ENCODE measurements at places on chromosomes 4 and X.

GRCh38 chr4:81498551-81499099, 26.9 kb upstream of the RASGEF1B start:
- DNase-seq: no peak

DNA sequence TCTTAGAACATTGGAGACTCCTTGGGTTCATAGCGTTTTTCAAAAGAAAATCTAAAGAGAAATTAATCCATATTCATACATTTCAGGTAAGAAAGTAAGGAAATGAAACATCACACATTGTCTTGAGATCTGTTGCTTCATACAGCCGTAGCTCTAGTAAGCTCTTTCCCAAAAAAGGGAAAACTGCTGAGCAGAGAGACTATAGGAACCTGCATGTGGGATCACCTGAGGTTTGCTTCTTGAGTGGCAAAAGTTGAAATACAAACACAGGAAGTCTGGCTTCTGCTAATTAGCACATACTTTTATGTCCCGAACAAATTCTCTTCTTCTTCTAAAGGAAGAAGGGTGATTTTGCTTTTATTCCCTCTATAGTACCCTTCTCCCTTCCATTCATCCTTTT, 57.7 kb downstream of the MRPL1 start:
- no peak for DNase-seq

- no peak for DNase-seq
Measured at GRCh38 chr4:84927428-84927827, 39.1 kb downstream of the WDFY3 start.

- no peak for DNase-seq
Measured at GRCh38 chrX:153736071-153736820, 11.6 kb downstream of the ABCD1 start.

GRCh38 chr4:15434091-15434490, 6.3 kb downstream of the C1QTNF7 start:
- peak; percentile 32 for DNase-seq

DNA sequence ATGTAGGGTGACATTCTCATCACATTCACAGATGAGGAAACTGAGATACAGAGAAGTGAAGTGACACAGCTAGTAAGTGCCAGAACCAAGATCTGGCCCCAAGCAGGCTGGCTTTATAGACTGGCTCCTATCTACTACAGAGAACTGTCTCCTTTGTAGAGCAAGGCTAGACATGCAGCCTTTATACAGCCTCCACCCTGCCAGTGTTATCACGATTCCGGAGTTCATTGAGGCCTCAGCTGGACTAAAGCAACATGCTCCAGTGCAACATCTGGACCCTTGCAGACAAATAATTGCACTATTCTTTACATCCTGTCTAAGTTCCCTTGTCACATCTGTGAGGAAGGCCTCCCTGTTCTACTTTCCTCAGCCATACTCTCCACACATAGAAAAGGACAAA, 58.0 kb upstream of the XIAP start:
- no peak for DNase-seq

DNA sequence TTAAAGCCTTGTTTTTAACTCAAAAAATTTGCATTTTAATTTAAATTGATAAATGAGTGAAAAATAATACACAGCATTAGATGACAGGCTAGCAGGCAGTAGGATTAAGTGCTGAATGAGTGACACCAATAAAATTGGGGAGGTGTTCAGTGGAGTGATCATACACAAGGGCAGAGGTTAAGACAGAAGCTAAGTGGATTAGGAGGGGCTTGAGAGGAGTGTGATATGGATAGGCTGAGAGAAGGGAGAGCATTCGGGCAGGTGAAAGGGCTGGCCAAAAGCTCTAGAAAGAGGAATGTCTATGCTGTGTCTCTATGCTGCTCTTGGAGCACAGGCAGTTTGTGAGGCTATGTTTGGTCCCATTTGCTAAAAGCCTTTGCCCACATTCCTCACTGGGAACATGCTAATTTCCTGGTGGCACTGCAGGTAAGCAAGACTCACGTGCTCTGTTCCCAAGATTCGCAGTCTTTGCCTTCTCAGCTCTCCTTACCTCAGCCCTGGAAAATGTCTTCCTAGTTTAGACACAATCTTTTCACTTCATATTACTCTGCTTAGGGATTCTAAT, 52.8 kb upstream of the CCSER1 start:
- DNase-seq: no peak

- no peak for DNase-seq
Measured at GRCh38 chr4:6647582-6648230, 7.2 kb downstream of the MRFAP1 start.

DNA sequence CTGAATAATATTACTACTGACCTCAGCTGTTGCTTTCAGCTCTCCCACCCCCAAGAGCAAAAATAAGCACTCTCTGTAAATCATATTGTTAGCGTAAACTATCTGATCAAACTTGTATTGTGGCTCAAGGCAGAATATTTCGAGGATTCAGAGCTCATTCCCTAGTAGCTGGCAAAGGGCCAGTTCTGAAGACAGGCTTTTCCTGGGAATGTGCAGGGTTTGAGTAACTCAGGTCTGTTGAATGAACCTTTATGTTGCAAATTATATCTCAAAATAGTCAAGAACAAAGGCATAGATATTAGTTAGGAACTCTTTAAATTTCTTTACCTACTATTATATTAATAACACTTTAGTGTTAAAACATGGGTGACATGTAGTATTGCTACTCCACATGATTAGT, 454.9 kb downstream of the CCSER1 start:
- DNase-seq: no peak

DNA sequence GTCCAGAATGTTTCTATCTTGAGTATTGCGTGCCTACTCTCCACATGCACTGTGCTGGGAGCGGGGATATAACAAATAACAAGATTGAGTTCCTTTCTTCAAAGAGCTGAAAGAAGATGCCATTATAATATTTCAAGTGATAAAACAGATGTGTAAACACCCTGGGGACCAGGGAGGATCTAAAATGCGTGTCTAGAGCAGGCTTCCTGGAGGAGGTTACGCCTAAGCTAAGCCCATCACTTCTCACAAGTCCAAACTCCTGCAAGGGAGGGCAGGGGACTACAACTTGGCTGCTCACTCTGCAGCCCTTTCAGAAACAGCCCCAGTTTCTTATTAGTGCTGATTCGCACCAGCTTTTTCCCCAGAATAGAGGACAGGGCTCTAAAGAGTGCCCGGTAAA, 21.5 kb downstream of the PTCHD1 start:
- no peak for DNase-seq

GRCh38 chr4:183291070-183291469, 29.0 kb downstream of the CLDN22 start:
- no peak for DNase-seq

- no peak for DNase-seq
Measured at GRCh38 chr4:113749178-113749577, 12.4 kb downstream of the CAMK2D start.

GRCh38 chrX:152886716-152887115, 11.2 kb upstream of the ZNF185 start:
- DNase-seq: no peak

- DNase-seq: peak; percentile 53
Measured at GRCh38 chr4:87489678-87490077, 39.5 kb downstream of the SPARCL1 start.

All from fibroblast of pulmonary artery (primary cell).